Chondrocyte (in vitro differentiated cells): ENCODE measurements at places on chromosomes 6 and 20.

DNA sequence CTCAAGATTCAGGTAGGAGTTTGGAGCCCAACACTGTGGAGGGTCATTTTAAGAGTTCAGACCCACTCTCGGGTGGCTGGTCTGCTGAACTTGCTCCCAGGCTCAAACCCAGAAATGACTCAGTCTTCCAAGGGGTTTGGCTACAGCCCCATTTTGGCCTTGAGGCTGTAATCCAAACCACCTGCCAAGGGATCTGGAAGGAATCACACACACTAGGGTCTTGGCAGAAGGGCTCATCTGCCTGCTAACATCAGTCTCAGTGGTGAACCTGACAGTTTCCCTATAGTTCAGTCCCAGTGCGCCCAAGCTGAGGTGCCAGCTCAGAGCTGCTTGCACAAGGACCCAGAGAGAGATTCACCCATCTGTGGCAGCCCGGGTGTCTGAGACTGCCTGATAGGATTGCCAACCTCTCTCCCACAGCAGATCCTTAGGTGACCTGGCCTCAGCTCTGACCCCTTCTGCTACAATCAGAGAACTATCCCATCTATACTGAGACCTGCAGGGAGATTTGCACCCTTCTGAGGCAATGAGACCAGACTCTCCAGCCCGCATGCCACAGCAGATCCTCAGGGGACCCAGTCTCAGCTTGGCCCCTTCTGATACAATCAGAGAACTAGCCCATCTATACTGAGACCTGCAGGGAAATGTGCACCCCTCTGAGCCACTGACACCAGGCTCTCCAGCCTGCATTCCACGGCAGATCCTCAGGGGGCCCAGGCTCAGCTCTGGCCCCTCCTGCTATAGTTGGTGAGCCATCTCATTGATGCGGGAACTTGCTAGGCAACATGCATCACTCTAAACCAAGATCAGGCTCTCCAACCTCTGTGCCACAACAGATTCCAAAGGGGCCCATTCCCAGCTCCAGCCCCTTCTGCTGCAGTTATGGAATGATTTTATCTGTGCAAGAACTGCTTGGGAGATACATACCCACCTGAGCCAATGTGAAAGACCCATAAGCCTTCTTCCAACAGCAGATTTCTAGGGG, 48.2 kb downstream of the THBS2 start:
- no peak for DNase-seq

DNA sequence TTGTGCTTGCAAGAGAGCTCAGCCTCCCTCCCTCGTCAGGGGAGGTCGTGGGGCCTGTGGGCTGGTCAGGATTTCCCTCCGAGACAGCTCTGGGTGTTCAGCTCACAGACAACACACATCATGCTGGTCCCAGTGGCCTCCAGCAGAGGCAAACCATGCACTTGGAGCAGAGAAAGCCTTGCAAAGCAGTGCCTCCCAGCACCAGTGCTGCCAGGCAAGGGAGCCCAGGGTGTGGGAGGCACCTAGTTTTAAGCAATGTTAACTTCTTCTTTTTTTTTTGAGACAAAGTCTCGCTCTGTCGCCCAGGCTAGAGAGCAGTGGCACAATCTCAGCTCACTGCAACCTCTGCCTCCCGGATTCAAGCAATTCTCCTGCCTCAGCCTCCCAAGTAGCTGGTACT, 34.0 kb upstream of the INSM1 start:
- no peak for DNase-seq

DNA sequence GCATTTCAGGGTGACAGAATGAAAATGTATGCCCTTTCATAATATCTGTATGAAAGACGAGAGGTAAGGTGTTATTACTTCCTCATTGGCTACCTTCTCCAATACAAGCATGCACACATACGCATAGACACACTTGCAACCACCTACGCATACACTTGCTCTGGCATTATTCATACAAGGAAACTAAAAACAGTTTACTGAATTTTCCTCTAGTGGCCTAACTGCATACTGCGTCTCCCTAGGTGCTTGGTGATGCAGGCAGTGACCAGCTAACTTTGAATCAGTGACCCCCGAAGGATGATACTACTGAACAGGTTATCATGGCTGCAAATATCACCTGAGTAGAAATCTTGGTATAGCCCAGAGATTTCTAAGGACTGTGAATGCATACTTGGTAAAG, 593.1 kb downstream of the PKHD1 start:
- no peak for DNase-seq

- no peak for DNase-seq
These were observed 1.3 kb upstream of the NDUFAF4 start for GRCh38 chr6:96899019-96899418.

DNA sequence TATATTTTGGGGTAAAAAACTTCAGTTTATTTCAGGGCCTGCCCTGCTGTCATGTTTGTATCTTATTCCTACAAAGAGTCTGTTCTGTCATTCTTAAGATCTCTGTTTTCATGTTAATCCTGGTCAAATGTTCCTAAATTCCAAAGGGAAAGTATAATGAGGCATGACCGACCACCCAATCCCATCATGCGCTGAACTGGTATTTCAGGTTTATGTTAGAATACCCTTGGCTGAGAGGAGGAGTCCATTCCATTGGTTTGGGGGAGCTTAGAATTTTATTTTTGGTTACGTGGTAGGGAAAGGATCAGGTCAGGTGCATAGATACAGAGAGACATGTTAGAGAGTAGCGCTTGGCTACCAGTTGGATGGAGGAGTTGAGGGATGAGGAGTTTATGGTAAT, 25.7 kb downstream of the CFAP61 start:
- no peak for DNase-seq

- no peak for DNase-seq
These were observed 97.9 kb downstream of the MAFB start for GRCh38 chr20:40591119-40591518.

DNA sequence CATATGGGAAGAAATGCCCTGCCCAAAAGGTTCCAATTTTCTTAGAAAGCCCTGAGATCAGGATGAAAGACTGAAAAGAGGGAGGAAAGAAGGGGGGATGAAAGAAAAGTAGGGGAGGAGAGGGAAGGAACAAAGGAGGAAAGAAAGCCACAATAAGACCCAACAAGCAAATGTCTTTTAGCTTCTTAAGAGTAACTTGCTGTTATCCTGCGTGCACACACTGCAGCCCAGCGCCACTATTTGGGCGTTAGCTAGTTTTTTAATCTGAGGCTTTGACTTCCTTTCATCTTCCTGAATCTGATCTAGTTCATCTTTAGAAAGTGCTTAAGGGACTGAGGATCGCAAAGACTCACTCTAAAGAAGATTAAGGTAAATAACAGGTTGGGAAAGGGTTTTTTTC, 77.4 kb upstream of the HDDC2 start:
- no peak for DNase-seq

DNA sequence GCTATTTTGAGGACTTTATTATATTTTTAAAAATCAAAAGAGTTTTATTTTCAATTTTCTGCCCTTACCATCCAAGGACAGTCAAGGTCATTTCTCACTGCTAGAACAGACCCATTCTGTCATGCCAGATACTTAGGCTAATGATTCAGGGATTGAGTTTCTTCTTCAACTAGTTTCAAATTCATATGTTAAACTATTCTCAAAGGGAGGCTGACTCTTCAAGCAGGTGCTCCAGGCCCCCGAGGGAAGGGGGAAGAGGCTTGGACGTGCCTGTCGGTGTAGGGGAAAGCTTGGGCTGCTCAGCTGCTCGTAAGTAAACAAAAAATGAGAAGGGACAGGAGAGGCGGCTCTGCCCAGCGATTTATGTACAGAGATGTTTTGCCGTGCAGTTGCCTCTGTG, 69.4 kb upstream of the MYLIP start:
- DNase-seq = no peak

DNA sequence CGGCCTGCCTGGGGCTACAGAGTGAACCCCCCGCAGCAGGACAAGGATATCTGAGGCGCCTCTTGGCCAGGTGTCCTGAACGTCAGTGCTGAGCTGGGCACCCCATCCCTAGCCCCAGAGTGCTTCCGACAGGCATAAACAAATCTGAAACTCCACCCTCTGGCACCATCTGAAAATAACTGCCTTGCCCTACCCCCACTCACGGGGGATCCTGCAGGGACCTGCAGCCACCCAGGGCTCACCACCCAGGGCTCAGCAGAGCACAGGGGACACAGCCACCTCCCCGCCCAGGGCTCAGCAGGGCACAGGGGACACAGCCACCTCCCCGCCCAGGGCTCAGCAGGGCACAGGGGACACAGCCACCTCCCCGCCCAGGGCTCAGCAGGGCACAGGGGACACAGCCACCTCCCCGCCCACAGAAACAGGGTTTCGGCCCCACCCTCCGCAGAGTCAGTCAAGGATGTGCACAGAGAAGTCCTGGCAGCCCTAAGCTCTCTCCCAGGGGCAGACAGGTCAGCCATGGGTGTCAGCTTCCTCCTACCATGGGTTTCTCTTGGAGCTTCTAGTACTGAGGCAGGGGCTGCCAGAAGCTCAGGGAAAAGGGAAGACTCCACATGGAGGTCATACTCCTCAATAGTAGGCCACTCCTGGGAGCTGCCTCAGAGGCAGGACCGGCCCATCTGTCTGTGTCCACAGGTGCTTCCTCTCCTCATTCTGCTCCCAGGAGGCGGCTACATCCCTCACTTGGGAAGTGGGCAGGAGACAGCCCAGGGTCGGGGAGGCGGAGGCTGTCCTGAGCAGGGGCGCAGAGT, 4.6 kb downstream of the UCKL1 start:
- DNase-seq = no peak

DNA sequence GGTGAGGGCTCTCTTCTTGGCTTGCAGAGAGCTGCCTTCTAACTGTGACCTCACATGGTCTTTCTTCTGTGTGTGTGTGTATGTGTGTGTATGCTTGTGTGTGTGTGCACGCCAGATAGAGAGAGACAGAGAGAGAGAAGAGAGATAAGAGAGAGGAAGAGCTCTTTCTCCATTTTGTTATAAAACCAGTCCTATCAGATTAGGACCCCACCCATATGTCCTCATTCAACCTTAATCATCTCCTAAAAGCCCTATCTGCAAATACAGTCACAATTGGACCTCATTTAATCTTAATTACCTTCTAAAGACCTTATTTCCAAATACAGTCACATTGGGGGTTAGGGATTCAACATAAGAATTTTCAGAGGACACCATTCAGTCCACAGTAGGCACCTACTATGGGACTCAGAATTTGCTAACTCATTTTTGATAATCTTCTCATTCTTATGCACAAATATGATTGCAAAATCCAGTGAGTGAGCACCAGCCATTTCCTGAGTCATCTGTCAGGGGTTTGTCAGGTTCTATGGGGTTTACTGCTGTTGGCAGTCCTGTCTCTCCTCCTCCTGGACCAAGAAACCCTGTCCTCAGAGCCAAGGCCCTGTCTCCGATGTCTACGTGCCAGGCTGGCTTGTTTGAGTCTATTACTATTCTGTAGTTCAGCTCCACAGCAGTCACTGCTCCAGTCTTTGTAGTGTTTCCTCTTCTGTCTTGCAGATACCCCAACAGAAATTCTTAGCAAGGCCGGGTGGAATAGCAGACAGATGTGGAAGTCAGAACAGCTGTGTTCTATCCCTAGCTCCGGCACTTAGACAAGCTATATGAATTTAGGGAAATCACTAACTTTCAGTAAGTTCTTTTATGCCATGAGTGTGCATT, 59.0 kb upstream of the FAM184A start:
- no peak for DNase-seq

- DNase-seq = no peak
These were observed at the start of gene PTK6 for GRCh38 chr20:63536997-63537524. Gene PTK6, minus strand, starts transcription at chr20:63537376. Its CDS starts 62 bp downstream, at chr20:63537314.

DNA sequence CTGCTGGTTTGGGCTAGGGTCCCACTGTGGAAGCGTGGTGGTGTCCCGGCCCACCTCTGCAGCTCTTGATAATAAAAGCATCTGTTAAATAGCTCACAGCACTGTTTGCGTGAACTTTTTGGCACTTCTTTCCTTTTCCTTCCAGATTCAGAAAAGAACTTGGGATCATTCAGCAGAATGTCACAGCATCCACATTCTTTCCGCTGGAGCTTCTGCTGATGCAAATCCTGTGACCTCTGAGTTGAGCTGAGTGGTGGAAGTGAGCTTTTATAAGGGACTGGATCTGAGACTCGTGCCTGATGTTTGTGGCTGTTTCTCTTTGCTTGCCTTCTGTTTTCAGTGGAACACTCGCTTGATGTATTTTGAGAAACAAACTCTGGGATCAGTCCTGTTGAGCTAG, 3.9 kb downstream of the OSBPL2 start:
- no peak for DNase-seq

- DNase-seq = no peak
These were observed 280.8 kb downstream of the FOXA2 start for GRCh38 chr20:22303523-22303922.

DNA sequence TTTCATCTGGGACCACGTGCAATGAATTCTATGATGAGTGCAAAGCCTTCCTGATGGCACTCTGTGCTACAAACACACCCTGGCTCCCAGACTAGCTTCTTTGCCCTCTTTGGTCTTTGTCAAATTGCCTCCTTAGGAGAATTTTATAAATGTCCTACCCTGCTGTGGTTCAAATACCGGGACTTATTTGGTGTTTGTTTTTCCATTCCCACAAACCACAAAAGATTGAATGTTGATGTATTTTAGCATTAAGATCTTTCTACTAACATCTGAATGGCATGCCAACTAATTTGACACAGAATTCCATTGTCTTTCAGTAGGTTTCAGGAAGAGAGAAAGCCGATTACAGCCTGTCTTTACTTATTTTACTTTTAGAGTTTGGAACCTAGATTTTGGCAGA, 424.2 kb upstream of the SLC35B3 start:
- no peak for DNase-seq

DNA sequence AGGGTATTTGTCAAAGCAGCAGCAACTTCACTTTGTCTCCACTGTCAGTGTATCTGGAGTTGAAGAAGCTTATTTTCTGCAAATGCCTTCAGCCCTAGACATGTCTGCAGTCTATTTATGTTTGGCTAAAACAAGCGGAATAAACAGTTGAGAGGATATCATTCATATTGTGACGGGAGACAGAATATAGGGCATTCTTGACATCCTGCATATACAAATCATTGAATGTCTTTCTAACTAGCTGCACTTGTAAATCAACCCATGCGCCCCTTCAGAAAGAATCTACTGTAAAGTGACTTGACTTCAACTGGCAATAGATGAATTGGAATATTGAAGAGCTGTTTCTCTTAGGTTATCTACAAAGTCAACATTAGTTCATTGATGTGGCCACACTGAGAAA, 258.9 kb downstream of the TSHZ2 start:
- no peak for DNase-seq

GRCh38 chr20:17505636-17506517, 25.3 kb downstream of the BFSP1 start:
- no peak for DNase-seq

GRCh38 chr6:170042596-170043118, 248.2 kb downstream of the DLL1 start:
- peak; percentile 40 for DNase-seq

GRCh38 chr20:63622732-63623131, 4.2 kb downstream of the GMEB2 start:
- peak; percentile 81 for DNase-seq

GRCh38 chr6:18101271-18101670, 21.2 kb downstream of the NHLRC1 start:
- no peak for DNase-seq

- DNase-seq = no peak
These were observed 365.9 kb upstream of the AGPAT4 start for GRCh38 chr6:161639772-161640171.

GRCh38 chr6:123804787-123805540, 1.3 kb downstream of the NKAIN2 start:
- no peak for DNase-seq
